ENCODE measurements at places on chromosomes 12 and 14.

DNA sequence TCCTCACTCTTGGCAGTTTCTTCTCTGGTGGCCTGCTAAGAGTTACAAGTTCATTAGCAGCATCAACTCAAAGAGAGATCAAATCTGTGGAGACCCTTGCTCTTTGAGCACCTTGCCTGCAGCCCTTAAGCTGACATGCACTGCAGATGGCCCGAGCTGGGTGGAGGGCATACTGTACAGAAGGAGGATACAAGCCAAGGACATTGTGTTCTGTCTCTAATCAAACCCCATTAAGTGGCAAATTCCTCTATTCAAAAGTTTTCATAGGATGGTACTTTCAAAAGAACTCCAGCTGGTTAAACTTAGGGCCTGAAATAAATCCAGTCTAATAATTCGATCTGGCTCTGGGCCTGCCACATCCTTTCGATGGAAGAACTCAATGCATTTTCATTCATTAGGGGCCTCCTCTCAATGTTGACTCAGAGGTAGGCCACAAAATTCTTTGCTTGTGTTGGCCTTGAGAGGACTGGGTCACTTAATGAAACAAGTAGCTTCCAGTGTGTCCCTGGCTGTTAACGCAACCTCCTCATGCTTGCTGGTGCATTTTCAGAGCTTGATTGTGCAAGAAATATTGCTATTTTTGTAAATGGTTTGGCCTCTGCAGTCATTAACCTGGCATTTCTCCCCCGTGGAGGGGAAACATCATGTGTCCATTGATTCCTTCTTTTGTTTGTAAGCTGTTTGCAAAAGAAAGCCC, 318.2 kb downstream of the NUAK1 start:
- no peak for DNase-seq

DNA sequence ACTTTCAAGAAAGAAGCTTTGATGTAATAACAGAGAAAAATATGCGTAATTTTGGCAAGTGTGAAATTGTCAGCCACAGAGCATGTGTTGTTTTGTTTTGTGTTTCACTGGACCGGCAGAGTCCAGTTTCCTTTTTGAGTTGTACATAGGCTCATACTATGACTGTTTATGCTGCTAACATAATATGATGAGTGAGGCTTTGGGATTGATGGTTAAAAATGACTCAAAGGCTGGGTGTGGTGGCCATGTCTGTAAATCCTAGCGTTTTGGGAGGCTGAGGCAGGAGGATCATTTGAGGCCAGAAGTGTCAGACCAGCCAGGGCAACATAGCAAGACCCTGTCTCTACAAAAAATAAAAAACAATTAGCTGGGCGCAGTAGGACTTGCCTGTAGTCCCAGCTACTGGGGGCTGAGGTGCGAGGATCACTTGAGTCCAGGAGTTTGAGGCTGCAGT, 487.9 kb downstream of the PCNX1 start:
- DNase-seq: no peak

DNA sequence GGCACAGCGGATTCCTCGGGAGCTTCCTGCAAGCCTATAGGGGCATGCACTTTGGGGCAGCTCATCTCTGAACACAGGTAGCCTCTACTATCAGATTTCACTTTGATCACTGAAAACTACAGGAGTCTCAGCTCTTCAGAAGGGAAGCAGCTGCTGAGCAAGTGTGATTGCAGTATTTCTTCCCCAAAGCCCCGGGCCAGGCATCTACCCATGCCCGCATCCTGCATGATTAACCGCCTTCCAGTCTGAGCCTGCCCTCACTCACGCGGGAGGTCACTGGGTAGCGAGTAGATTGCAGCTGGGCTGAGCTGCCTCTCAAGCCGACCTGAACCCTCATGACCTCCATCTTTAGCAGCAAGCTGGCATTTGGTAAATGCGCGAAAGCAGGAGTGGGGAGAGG, 334.7 kb downstream of the DPF3 start:
- DNase-seq: no peak

DNA sequence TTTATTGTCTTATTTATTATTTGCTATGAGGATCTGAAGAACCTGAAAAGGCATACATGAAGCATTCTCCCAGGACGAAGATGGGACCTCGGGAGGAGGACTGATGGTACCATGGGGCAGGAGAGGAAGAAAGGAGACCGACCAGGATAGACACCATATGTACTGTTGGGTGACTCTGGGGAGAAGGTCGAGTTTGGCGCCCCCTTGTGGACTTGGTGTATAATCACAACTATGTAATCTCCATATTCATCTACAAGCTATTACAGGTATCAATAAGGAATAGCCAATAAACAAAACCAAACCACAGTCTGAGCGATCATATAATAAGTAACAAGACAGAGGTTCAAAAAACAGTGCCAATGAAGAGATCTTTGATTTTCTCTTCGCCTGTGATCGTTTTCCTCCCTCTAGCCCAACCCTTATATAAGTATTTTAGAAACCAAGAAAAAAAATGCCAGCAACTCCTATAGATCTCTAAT, 139.1 kb downstream of the SPTSSA start:
- no peak for DNase-seq

- no peak for DNase-seq
Observed at GRCh38 chr12:101596172-101596571, 1.4 kb downstream of the MYBPC1 start.

DNA sequence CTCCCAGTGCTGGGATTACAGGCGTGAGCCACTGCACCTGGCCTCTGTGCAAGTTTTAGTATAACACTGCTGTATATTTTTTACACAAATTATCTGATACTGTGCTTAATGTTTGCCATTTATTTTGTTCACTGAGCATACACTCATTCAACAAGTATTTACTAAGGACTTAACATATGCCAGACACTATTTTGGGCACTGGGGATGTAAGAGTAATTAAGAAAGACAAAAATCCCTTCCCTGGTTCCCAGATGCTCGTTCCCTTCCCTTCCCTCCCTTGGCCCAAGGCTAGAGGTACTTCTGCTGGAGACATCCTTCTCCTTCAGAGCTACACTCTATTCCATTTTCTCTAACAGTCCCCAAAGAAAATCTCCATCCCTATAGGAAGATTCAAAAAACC, 12.5 kb downstream of the CIT start:
- no peak for DNase-seq

Measured in cortex of kidney (tissue), 1 donor.